Left lobe of liver (tissue), 2 donors: ENCODE measurements at places on chromosomes 5 and 9. TPM values are rescaled to one million over a fixed set of nuclear protein-coding genes. Genes with fewer than 3 reads are reported as not detected.

Gene SLC45A2
- 0.48 TPM for total RNA-seq

Gene C8G
- 411 TPM for total RNA-seq

Gene MEIKIN
- total RNA-seq, result not detected

Gene FBP1
- total RNA-seq, result 476 TPM

Gene TRIM36
- 0.73 TPM for total RNA-seq

Gene HAND1
- total RNA-seq, result not detected

Gene PCSK5
- total RNA-seq, result 3.2 TPM

Gene NR6A1
- total RNA-seq, result 2.4 TPM

Gene PCDHGB2
- 0.81 TPM for total RNA-seq

Gene LMX1B
- total RNA-seq, result not detected

Gene CBY3
- not detected for total RNA-seq

Gene OR13C9
- 0.23 TPM for total RNA-seq

- DNase-seq, result no peak
These were observed 153.6 kb downstream of the FAM114A2 start for GRCh38 chr5:153885141-153885540.

GRCh38 chr9:89810431-89810830 lies 205.6 kb downstream of the GADD45G start:
- DNase-seq, result no peak

- no peak for DNase-seq
These were observed 1.3 kb upstream of the ITGA2 start for GRCh38 chr5:52987711-52988331.

DNA sequence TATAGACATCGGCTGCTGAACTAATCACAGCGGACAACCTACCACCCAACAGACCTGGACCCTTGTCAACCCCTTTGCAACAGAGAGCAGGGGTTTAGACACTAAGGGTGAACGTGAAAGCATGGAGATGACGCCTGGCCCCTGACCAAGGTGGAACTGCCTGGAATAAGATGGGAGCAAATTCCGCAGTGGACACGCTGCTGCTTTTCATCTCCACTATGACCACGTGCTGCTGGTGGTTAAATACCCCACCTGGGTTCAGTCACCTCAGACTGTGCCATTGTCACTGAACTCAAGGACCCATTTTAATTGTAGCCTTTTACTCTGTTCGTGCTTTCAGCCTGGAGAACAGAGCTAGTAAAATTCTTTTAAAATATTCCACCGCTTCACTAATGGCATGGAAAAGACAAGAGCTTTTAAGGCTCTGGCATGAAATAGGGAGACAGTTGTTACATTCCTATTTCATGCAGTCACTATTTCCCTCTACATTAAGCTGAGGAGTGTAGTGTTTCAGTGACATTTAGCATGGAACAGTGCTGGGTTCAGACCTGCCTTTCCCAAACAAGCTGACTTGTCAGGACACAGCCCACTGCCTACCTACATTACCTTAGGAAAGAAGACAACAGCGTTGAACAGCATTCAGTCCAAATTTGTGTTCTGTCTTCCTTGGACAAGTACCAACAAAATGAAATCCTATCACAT lies 96.8 kb downstream of the ANKRD18B start:
- DNase-seq, result no peak

DNA sequence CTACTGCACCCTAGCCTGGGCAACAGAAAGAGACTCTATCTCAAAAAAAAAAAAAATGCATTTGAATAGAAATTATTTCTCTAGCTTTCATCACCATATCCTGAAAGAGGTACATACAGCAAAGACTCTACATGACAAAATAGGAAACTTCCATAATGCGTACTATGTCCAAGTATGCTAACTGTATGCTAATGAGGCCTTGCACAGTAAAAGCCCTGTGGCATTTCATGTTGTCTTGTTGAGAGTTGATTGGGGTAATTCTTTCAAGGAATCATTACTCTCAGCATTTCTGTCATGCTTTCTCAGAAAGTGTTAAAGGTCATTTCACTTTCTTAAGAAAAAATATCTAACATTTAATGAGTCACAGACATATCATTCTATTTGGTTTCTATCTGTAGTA lies 393.4 kb downstream of the CTNND2 start:
- DNase-seq, result no peak

GRCh38 chr5:55929020-55929799 lies 65.6 kb downstream of the IL6ST start:
- no peak for DNase-seq

GRCh38 chr9:2622461-2623287 lies 1.1 kb downstream of the VLDLR start:
- DNase-seq, result peak; percentile 46

GRCh38 chr9:69985971-69986370 lies 57.7 kb upstream of the MAMDC2 start:
- DNase-seq, result no peak

DNA sequence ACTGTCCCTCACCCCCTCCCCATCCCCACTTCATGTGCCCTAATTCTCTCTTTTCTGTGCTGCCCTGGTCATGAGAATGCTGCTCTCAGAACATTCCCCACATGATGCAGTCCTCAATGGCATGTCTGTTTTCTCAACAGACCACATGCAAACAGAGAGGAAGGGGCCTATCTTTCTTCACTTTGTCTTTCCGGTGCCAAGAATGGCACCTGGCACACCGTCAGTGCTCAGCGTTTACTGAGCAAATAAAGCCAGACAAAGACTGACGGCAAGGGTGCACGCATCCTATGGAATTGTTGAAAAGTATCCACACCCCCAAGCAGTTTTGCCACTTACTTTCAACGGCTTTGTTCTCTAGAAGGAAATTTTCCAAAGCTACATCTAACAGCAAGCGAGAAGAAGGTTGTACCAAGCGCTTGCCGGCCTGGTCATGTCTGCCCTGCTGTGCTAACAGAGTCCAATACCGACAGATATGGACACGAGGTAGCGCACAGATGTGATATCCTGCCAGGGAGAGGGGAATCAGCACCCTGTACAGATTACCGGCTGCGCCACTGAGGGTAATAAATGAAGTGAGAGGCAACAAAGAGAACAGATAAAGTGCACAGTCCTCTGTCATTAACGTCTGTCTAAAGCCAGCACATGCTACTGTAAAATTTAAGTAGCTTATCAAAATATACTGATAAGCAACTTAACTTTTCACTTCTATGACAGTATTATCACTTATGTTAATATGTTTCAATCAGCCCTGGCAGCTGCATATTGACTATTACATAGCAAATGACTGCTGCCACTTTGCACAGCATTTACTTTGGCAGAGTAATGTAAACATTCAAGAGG lies 251.7 kb downstream of the DENND1A start:
- DNase-seq, result no peak

DNA sequence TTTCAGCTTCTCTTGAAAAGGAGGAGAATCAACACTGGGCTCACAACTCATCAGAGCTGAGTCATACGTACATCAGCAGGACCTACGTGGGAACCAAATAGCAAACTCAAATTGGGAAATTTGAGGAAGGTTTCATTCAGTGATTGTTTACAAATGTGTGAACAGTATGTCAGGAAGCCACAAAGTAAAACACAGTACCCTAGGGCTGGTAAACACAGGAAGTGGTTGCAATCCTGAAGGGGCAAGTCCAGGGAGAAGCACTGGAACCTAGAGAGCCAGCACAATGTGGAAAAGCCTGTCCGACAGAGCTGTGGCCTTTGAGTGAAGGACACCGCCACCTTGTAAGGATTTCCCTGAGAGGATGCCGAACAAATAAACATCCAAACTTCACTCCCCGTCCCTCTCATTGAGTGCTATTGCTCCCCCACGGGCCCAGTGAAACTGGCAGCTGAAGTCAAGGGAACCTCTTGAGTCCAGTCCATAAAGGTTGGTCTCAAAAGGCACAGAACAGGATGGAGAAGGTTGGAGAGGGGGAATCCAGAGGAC lies 26.7 kb upstream of the RICTOR start:
- DNase-seq, result no peak

DNA sequence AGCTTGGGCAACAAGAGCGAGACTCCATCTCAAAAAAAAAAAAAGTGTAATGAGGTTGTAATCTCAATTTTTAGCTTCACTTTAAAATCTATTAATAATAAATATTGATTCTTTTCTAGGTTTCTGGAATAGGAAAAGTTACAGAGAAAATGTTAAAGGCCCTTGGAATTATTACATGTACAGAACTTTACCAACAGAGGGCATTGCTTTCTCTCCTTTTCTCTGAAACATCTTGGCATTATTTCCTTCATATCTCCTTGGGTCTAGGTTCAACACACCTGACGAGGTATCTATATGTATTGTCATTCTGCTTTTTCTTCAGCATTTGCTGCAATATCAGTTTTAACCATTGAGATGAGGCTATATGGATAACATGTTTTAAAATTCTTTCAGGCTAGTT lies 26.6 kb upstream of the ANKDD1B start:
- no peak for DNase-seq

GRCh38 chr5:98364549-98364948 lies 408.9 kb upstream of the RGMB start:
- DNase-seq, result no peak

- DNase-seq, result no peak
These were observed 80.5 kb upstream of the EPB41L4B start for GRCh38 chr9:109401169-109401989.

DNA sequence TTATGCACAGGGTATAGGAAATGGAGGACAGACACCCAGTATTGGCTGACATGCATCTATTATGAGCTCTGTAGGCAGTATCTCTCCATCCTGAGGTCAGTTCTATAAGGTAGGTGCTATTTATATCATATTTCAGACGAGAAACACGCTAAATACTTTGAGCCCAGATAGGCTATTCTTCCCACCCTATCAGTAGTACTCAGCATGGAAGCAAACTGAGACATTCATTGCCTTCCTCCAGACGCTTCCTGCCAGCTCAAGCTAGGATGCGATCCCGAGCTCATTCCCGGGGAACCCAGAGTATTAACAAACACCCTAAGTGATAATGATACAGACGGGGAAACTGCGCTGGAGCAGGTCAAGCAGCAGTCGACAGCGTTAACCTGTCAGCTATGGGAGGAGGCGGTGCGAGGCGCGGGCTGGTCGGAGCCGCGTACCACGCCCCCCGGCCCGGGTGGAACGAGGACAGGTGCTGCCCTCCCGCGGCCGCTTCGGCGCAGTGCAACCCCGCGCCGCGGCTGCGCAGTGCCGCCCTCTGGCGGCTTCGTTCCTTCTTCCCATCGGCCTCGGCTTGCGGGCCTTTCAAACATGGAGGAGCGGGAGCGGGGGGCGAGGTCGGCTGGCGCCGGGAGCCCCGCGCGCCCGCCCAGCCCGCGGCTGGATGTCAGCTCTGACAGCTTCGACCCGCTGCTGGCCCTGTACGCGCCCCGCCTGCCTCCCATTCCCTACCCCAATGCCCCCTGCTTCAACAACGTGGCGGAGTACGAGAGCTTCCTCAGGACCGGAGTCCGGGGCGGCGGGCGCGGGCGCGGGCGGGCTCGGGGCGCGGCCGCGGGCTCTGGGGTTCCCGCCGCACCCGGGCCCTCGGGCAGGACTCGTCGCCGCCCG lies at the start of gene LSM11:
Gene LSM11 (plus strand): TSS at position 550 of the 888 bp plus-strand sequence. CDS start 39 bp downstream, at position 589.
- DNase-seq, result peak; percentile 91

- no peak for DNase-seq
These were observed 45.8 kb downstream of the ARHGEF37 start for GRCh38 chr5:149627070-149627469.

DNA sequence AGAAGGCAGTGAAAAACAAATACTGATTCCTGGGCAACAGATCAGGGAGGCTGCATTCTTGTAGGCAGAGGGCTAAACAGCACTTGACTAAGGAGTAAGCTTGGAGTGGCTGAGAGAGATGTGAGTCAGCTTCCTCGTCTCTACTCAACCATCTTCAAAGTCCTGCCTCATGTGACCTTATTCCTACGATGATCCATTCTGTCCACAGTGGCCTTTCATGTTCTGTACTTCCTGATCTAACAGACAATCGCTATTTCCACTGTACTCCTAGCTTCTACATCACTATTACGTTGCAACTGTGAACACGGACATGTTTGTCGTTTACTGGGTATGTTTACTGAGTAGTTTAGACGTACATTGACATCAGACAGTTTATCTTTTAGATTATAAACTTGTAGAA lies 365.4 kb downstream of the ARL15 start:
- no peak for DNase-seq

- DNase-seq, result no peak
These were observed 6.1 kb downstream of the ZNF462 start for GRCh38 chr9:106869028-106869427.

GRCh38 chr5:170076211-170076610 lies 29.5 kb upstream of the FOXI1 start:
- no peak for DNase-seq

DNA sequence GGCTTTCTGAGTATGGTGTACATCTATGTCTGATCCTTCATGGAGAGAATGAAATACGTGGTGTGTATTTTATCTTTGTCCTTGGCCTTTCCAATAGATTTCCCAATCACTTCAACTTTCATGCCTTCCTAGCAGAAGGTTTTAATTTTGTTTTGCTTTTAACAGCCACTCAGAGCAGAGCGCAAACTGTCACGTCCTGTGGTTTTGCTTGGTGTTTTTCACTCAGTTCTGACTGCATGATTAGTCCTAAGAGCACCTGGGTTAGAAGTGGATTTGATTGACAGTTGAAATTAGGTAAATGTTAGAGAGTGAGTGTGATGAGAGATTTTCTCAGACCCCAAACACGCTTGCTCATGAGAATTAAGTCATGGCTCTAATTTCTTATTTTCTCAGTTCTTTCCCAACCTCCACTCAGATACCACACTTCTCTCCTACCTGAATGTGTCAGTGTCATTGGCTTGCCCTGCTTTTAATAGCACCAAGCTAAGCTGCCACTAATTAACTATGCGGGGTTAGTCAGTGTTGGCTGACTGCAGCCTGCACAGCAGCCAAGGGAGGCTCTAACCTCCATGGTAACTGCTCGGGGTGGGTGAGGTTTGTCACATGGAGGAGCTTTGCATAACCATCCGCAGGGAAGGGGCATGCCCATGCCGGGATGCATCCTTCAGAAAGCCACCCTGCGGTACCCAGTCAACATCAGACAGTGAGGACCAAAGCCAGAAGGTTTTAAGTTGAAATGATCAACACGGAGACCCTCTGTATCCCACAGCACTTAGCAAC lies 173.4 kb downstream of the NR3C1 start:
- DNase-seq, result peak; percentile 52

DNA sequence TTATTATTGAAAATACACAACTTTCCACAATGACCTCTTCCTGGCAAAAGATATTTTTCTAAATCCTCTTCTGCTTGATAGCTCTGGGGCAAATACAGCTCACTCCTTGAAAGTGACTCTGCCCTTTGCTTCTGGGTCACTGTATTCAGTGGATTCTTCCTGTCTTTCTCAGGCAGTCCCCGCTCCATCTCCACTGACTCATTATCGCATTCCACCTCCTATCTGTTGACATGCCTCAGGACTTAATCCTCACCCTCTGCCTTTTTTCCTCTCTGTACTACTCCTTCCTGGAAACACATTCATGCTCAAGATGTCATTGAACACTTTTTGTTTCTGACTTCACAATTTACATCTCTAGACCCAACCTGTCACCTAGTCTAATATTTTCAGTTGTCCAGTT lies 8.4 kb upstream of the RGS7BP start:
- DNase-seq, result no peak

GRCh38 chr9:75531588-75531987 lies 358.9 kb upstream of the PCSK5 start:
- no peak for DNase-seq

- no peak for DNase-seq
These were observed 37.7 kb upstream of the PDCL start for GRCh38 chr9:122866079-122866478.

- no peak for DNase-seq
These were observed 145.4 kb downstream of the GADD45G start for GRCh38 chr9:89750117-89750791.

- DNase-seq, result no peak
These were observed 73.0 kb upstream of the NR4A3 start for GRCh38 chr9:99748676-99749075.
